MCF 10A (cell line): ENCODE measurements at places on chromosomes 11 and 22.

DNA sequence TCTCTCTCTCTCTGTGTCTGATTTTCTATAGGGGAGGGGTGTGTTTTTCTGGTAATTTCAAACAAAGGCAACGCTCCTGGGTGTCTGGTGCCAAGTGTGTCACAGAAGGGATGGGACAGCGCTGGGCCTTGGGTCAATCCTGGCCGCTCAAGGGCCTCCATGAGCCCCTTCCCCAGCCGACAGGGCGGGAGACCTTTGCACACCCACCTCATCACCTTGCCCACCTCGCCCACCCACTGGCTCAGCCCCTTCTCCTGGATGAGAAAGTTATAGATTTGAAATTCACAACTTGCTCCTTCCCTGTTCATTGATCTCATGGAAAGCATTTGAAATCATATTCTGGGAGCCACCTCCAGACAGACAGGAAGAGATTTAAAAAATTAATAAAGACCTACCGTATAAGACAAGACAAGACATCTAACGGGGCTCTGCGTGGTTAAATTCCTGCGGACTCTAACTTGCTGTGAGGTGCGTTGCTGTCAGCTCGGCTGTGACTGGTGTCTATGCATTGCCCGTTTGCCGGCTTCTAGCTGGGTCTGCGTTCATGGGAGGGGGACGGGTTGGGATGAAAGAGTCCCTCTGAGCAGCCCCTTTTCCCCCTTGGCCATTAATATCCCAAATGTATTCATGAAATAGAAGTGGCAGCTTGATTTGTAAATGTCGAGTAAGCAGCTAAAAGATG lies 27.0 kb downstream of the MPPED1 start:
- H3K27ac ChIP-seq, result no peak overlapping the region
- H3K4me3 ChIP-seq, result no peak overlapping the region
- H3K4me1 ChIP-seq, result no peaks in the 10 kb centered on the region
- H3K36me3 ChIP-seq, result no peaks in the 10 kb centered on the region
- no peak for DNase-seq
- peaks cover 85% of the 10 kb centered on the region for H3K27me3 ChIP-seq

DNA sequence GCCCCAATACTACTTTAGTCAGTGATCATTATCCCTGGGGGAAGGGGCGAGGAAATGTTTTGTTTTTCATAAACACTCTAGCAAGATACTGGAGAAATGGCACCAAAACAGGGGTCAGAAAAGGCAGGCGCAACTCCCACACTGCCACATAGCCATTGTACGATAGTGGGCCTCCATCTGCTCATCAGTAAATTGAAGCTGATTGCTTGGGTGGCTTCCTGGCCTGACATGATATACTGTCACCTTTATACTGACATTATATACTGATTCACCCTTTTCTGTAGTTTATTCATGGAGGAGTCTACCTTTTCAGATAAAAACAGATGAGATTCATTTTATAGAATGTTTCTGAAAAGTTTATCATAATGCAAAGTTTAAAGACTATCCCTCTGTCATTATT lies 51.6 kb upstream of the CCDC34 start:
- no peak for DNase-seq
- peaks cover 11% of the 10 kb centered on the region for H3K4me1 ChIP-seq
- H3K27ac ChIP-seq, result no peak overlapping the region
- peaks cover 4% of the 10 kb centered on the region for H3K36me3 ChIP-seq
- no peak overlapping the region for H3K4me3 ChIP-seq

- H3K27ac ChIP-seq, result no peak overlapping the region
- DNase-seq, result no peak
- peaks cover 21% of the 10 kb centered on the region for H3K4me1 ChIP-seq
- H3K36me3 ChIP-seq, result no peaks in the 10 kb centered on the region
- H3K27me3 ChIP-seq, result no peaks in the 10 kb centered on the region
- no peak overlapping the region for H3K4me3 ChIP-seq
Observed at GRCh38 chr11:117080370-117080769, 17.9 kb downstream of the SIK3 start.

DNA sequence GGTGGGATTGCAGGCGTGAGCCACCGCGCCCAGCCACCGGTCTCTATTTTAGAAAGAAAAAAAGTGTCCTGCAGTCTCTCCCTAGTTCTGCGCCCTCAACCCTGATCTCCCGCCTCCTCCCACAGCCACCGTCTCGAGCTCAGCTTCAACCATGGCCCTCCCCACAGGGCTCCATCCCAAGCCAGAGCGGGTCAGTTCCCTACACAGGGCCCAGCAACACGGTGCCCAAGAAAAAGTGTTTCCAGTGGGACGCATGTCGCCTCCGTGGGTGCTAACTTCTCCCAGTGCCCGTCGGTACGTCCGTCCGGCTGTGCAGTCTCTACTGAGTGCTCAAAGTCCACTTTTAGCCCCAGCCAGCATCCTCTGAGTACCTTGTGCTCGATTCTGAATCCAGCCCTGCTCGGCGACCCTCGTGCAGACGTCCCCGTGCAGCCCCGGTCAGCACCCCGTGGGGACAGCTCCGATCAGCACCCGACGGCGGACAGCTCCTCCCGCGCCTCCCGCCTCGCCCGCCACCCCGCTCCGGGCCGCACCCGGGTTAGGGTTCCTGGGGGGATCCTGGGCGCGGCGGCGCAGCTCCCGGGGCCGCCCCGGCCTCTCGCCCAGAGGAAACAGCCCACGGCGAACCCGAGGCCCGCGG lies 657 bp upstream of the MAPK8IP2 start:
- peak; percentile 9 for DNase-seq
- H3K4me3 ChIP-seq, result peak overlapping the region; percentile 50
- peaks cover 6% of the 10 kb centered on the region for H3K36me3 ChIP-seq
- no peaks in the 10 kb centered on the region for H3K4me1 ChIP-seq
- peaks cover 13% of the 10 kb centered on the region for H3K27me3 ChIP-seq

DNA sequence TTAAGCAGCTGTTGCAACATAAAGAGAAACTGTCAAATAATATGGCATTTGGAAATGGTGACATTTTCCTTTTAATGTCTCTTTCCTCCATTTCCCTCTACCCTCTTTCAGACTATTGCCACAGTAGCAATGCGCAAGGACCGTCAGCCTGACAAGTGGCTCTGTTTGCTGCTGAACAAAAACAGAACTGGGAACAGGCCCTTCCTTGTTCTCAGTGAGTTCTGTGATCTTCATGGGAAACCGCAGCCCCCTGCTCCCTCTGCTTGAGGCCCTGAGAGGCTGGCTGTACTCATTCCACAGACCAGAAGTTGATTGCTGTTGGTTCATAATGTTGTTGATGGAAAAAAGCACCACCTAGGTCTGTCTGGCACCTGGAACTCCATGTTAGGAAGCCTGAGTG lies 559.7 kb downstream of the OPCML start:
- H3K4me3 ChIP-seq, result no peak overlapping the region
- no peaks in the 10 kb centered on the region for H3K36me3 ChIP-seq
- DNase-seq, result no peak
- H3K4me1 ChIP-seq, result no peaks in the 10 kb centered on the region
- H3K27me3 ChIP-seq, result no peaks in the 10 kb centered on the region

- no peaks in the 10 kb centered on the region for H3K27me3 ChIP-seq
- no peaks in the 10 kb centered on the region for H3K36me3 ChIP-seq
- peaks cover 7% of the 10 kb centered on the region for H3K4me1 ChIP-seq
- no peak overlapping the region for H3K4me3 ChIP-seq
- no peak for DNase-seq
Observed at GRCh38 chr22:50145721-50146438, 24.7 kb upstream of the PANX2 start.

DNA sequence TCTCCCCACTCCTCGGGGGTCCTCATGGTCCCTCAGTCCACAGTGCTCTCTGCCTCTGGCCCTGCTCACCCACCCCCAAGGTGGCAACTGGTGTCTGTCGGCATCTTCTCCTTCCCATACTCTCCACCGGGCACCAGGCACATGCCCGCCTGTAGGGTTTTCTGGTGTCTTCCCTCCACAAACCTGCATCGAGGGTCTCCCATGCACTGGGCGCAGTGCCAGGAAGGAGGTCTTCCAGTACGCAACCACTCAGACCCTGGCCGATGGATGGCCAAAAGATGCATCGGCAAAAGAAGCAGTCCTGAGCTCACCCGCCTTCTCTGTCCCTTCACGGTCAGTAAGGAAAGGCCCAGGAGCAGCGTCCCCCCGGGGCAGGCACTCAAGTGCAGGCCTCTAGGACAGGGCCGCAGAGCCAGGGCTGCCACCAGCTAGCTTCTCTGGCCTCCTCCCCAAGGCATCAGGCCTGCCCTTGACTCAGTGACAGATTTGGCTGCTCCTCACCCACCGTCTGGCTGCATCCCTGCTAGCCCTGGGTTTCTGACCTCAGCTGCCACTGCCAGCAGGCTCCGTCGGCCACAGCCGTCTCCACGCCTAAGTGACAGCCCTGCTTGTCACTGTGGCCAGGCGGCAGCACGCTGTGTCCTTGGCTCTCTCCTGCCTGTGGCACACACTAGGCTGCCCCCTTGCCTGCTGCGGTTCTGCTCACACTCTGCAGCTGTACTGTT lies 32.1 kb upstream of the IGSF9B start:
- H3K4me3 ChIP-seq, result no peak overlapping the region
- no peaks in the 10 kb centered on the region for H3K36me3 ChIP-seq
- H3K27ac ChIP-seq, result no peak overlapping the region
- H3K27me3 ChIP-seq, result no peaks in the 10 kb centered on the region
- H3K4me1 ChIP-seq, result peaks cover 10% of the 10 kb centered on the region

DNA sequence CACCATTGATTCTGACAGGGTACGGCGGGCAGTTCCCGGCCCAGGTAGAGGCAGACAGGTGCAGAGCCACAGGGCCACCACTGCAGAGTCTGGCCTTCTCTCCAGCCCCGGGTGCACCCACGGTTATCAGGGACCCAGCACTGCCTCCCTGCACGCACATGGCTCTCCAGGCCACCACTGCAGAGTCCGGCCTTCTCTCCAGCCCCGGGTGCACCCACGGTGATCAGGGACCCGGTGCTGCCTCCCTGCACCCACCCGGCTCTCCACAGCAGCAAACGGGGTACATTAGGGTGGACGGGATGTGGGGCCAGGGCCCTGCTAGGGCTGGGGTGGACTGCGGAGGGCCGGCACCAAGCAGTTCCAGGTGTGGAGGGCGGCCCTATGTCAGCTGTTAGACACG lies 272.9 kb downstream of the BRD1 start:
- H3K27me3 ChIP-seq, result no peaks in the 10 kb centered on the region
- H3K27ac ChIP-seq, result no peak overlapping the region
- no peaks in the 10 kb centered on the region for H3K4me1 ChIP-seq
- peaks cover 6% of the 10 kb centered on the region for H3K36me3 ChIP-seq
- no peak overlapping the region for H3K4me3 ChIP-seq

GRCh38 chr11:4713241-4713640 lies 8.7 kb downstream of the MMP26 start:
- no peaks in the 10 kb centered on the region for H3K4me1 ChIP-seq
- no peak for DNase-seq
- H3K27ac ChIP-seq, result no peak overlapping the region
- H3K36me3 ChIP-seq, result no peaks in the 10 kb centered on the region

DNA sequence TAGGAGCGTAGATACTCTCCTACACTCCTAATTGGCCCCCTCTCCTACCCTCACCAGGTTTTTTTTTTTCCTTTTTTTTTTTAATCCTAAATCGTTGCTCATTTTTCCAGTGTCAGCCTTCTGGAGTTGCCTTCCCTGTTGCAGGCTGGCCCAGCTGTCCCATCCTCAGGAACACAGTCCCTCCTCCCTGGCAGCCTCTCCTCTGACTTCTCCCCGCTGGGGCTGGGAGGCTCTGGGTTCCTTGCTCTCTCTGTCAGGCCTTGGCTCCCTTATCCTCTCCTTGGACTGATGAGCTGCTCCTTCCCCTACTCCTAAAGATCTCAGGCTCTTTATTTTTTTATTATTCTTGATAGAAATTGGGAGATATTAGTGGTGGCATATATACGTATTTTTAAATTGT lies 62.2 kb downstream of the PKNOX2 start:
- H3K4me1 ChIP-seq, result no peaks in the 10 kb centered on the region
- no peak for DNase-seq
- no peak overlapping the region for H3K4me3 ChIP-seq
- no peak overlapping the region for H3K27ac ChIP-seq
- H3K36me3 ChIP-seq, result no peaks in the 10 kb centered on the region
- peaks cover 22% of the 10 kb centered on the region for H3K27me3 ChIP-seq

GRCh38 chr22:44460287-44460686 lies 37.7 kb downstream of the RTL6 start:
- H3K27me3 ChIP-seq, result peaks cover 20% of the 10 kb centered on the region
- no peak overlapping the region for H3K27ac ChIP-seq
- no peak for DNase-seq

DNA sequence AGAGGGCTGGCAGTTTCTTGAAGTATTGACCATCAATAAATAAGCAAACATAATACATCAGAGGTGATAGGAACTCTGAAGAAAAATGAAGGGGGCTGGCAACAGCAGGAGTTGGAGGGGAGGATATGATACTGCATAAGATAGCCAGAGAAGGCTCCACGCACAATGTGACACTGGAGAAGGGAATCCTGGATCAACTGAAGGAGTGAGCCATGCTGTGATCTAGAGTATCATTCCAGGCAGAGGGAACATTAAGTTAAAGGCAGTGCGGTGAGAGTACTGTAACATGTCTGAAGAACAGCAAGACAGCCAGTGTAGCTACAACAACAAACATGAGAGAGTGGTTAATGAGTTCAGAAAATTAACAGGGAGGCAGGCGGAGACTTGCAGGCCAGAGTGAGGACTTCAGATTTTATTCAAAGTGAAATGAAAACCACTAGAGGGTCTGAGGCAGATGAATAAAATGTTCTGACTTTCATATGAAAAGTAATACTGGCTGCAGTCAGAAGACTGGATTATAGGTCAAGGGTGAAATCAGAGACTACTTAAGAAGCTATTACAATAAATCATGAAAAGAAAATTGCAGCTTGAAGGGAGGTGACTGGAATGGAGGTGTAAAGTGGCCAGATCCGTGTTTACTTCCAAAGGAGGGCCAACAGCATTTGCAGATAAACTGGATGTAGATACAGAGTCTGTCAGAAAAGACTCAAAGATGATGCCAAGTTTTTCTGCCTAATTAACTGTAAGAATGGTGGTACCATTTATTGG lies 49.4 kb downstream of the RRAS2 start:
- H3K27ac ChIP-seq, result no peak overlapping the region
- H3K36me3 ChIP-seq, result peaks cover 4% of the 10 kb centered on the region
- no peak for DNase-seq
- no peak overlapping the region for H3K4me3 ChIP-seq
- H3K4me1 ChIP-seq, result peaks cover 6% of the 10 kb centered on the region
